Left colon (tissue), 2 donors: ENCODE measurements at places on chromosomes 11 and 22.

- DNase-seq = no peak
These were observed 19.3 kb downstream of the GTPBP1 start for GRCh38 chr22:38724926-38725571.

DNA sequence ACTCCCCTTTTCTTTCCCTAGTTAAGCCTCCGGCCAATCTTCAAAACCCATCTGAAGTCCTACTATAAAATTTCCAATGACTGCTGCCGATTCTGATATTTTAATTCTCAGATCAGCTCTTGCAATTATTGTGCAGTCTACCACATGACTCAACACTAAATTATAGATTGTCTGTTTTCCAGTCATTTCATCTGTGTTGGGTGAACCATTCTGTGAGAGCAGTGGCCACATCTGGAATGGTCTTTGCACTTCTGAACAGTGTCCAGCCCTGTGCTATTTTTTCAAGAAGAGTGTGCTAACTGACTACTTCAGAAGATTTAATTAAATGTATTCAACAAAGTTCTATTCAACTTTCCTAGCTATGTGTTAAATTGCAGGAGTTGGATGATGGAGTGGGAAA is 47.2 kb upstream of the MMP7 start:
- no peak for DNase-seq

GRCh38 chr11:2387266-2387987 is 10.3 kb downstream of the CD81 start:
- DNase-seq = no peak

DNA sequence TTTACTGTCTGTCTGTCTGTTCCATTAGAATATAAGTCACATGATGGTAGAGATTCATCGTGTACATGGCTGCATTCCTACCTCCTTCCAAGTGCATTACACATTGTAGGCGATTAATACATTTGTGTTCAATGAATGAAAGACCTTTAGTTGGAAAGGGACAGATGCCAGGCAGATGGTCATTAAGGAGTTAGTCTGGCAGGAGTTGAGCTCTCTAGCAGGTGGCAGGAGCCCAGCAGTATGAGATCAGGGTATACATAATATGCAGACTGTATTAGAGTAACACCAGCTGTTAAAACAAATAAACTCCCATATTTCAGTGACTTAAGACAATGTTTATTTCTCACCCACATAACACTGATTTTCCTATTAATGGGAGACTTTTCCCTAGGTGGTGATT is 147.7 kb upstream of the LARGE1 start:
- no peak for DNase-seq

DNA sequence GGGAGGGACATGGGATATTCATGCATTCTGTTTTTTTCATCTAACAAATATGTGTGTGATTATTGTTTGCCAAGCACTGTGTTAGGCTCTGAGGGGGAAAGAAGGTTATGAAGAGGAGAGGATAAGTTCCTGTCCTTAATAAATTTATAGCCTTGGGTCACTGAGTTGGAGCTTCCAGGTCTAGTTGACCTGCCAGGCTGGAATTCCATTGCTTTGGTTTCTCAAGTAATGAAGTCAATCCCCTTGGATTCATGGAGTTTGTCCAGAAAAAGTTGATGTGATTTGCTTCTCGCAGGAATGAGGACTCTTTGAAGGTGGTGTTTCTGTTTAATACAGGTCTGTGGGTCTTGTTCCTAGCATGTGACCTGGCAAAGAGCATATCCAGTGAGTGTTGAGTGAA is 156.2 kb downstream of the ADAMTS15 start:
- no peak for DNase-seq

DNA sequence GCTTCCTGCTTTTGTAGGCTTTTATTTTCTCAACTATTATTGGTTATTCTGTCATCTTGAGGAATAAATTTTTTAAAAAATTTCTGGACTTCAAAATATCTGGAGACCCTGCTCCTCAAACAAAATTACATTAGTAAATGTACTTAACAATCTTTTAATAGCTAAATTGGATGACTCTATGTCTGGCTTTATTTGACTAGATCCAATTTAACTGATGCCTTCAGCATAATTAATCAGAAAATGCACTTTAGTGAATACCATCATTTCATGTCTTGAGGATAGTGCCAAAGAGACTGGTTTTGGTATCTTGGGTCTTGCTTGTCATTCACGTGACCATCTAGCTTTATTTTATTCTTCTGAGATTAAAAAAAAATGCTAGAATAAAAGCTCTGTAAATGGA is 1301.2 kb downstream of the JRKL start:
- no peak for DNase-seq

GRCh38 chr11:26851696-26852095 is 129.8 kb upstream of the SLC5A12 start:
- no peak for DNase-seq

DNA sequence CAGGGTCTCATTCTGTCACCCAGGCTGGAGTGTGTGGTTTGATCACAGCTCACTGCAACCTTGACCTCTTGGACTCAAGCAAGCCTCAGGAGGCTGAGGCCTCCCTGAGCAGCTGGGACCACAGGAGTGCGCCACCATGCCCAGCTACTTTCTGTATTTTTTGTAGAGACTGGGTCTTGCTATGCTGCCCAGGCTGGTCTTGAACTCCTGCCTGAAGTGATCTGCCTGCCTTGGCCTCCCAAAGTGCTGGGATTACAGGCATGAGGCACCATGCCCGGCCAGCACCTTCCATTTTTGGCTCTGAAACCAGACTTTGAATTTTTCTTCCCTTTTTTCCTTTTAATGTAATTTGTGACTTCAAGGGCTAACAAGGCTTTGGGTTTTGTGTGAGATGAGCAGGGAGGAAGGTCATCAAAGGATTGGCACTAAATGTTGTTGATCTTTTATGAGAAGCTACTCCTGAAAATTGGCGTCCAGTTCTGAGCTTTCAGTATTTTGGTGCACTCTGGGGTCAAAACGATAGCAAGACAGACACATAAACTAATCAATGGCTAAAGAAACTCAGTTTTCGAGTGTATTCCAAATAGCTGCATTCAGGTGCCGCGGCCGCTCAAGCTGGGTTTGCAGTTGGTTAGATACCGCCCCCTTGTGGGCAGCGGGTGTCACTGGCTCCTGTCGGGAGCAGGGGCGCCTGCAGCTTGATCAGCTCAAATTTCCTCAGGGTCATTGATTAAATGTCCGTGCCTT is 51.9 kb upstream of the CLMP start:
- peak; percentile 85 for DNase-seq

- no peak for DNase-seq
These were observed 10.4 kb upstream of the CD81 start for GRCh38 chr11:2366733-2367132.

DNA sequence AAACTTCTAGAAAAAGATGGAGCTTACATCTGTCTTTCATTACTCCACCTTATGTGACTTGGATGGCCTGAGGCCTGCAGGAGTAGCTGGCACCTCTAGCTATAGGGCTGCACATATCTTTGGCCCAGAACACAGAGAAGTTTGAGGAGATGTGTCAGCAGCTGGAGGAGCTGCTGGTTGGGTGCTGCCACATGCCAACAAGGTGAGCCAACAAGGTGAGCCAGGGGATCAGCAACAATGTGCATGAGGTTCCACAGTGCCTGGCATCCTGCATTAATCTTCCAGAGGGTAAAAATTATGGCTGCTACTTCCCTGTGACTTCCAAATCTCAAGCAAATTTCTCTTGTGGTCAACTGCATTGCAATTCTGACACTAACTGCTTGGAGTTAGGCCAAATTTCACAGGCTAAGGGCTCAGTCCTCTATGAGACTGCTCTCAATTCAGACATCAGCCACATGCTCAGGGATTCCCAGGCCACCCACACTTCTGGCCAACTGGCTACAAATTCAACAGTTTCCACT is 16.0 kb downstream of the RBM7 start:
- DNase-seq = no peak
